Activated CD4-positive, alpha-beta T cell treated with anti-CD3 and anti-CD28 coated beads for 36 hours (primary cell): ENCODE measurements at places on chromosomes 2 and 18. TPM values are rescaled to one million over a fixed set of nuclear protein-coding genes. Genes with fewer than 3 reads are reported as not detected.

DNA sequence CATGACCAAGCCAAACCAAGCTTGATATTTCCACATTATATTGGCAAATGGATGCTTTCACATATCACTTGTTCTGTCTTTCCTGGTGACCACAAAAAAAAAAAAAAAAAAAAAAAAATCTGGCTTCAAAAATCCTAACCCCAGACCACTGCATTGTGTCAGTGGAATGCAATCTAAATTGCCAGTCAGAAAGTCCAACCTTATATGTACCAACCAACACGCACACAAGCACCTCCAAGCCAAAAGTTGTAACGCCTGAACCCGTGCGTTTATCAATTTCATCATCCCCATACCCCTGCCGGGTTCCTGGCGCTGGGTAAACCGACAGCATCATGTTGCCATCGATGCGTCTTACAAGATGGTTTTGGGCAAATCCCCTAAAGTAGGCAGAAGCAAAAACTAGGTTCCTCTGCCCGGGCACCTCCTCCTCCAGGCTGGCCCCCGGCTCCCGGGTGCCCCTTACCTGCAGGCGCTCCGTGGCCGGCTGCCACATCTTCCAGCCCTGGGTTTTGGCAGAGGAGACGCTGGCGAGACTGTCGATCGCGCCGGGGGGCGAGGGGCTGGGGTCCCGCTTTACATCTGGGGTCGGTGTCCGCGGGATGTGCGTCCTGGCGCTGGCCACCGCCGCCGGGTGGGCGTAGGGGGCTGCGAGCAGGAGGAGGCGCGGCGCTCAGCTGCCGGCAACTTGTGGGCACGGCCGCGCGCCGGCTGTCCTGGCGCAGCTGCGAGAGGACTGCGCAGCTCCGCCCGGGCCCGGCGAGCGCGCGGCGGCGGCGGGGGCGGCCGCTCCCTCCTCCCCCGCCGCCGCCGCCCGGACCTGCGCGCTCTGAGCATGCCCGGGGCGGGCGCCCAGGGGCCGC, at the start of gene PID1:
TSS of gene PID1 (minus strand) at position 737 of the 860 bp plus-strand sequence. CDS start at position 493, 244 bp downstream.
- H3K27ac ChIP-seq, result no peak within 1 kb of the TSS
- no peaks in the 10 kb centered on the region for H3K4me1 ChIP-seq
- no peaks in the 10 kb centered on the region for H3K36me3 ChIP-seq
- no peak within 1 kb of the TSS for H3K4me3 ChIP-seq
- DNase-seq, result no peak

- H3K36me3 ChIP-seq, result peaks cover 43% of the 10 kb centered on the region
- H3K27me3 ChIP-seq, result peaks cover 3% of the 10 kb centered on the region
- H3K4me1 ChIP-seq, result peaks cover 34% of the 10 kb centered on the region
Measured at GRCh38 chr18:5238371-5238976, 41.4 kb upstream of the AKAIN1 start.

- no peak overlapping the region for H3K4me3 ChIP-seq
- no peaks in the 10 kb centered on the region for H3K4me1 ChIP-seq
- no peak overlapping the region for H3K27ac ChIP-seq
Measured at GRCh38 chr2:65483763-65484162, 51.4 kb upstream of the SPRED2 start.

- no peak overlapping the region for H3K4me3 ChIP-seq
- H3K27ac ChIP-seq, result no peak overlapping the region
- no peaks in the 10 kb centered on the region for H3K36me3 ChIP-seq
Measured at GRCh38 chr2:33069894-33070651, 123.3 kb downstream of the LTBP1 start.

DNA sequence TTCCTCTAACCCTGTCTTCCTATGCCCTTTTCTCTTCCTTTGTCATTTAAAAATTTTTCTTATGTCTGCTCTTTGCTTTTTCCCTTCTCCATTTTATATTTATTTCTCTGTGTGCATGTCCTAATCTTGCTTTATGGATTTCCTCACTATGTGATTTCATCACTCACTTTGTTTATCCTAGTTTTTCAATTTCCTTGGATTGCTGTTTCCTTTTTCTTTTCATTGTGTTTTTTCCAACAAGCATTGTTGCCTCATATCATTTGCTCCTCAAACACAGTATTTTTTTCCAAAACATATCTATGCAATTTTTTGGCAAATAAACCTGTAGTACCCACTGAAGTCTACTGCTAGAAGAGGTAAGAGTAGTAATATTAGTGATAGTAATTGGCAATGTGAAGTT, 67.4 kb upstream of the PNPT1 start:
- no peak overlapping the region for H3K4me3 ChIP-seq
- no peak for DNase-seq
- no peaks in the 10 kb centered on the region for H3K36me3 ChIP-seq
- H3K27me3 ChIP-seq, result peaks cover 6% of the 10 kb centered on the region

GRCh38 chr2:212534336-212534735, 4.3 kb downstream of the ERBB4 start:
- H3K4me1 ChIP-seq, result peaks cover 17% of the 10 kb centered on the region
- H3K4me3 ChIP-seq, result no peak overlapping the region
- H3K27me3 ChIP-seq, result peaks cover 33% of the 10 kb centered on the region

- no peak overlapping the region for H3K27ac ChIP-seq
- H3K4me1 ChIP-seq, result peaks cover 3% of the 10 kb centered on the region
- no peak overlapping the region for H3K4me3 ChIP-seq
- no peaks in the 10 kb centered on the region for H3K27me3 ChIP-seq
- no peaks in the 10 kb centered on the region for H3K36me3 ChIP-seq
Measured at GRCh38 chr2:42934580-42935186, 142.3 kb upstream of the HAAO start.

DNA sequence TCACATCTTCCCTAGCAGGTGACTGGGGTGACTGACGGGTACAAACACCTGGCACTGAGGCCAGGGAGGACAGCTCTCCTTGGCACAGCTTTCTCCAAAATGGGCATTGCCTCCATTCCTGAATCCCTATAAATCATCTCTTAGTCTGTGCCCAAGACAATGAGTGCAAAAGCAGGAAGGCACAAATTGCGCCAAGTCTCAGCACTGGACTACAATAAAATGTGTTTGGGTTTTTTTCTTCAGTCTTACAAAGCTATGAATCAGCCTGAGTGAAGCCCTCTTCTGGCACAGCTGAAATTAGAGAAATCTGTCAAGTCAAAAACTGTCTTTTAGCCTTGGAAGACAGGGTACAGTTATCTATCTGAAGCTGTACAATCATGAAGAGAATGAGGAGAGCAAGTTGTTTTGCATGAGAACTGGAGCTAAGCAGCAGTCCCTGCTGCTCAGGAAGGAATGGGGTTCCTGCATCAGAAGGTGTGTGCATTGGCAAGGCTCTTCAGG, 90.8 kb downstream of the EPB41L3 start:
- H3K4me1 ChIP-seq, result peaks cover 25% of the 10 kb centered on the region
- H3K4me3 ChIP-seq, result no peak overlapping the region
- no peak overlapping the region for H3K27ac ChIP-seq

The CXCR2 gene
- 0.32 TPM for total RNA-seq

The LRATD1 gene
- total RNA-seq, result not detected

The RAD51AP2 gene
- not detected for total RNA-seq

The ARHGAP15 gene
- 62.6 TPM for total RNA-seq
